G401 (cell line): ENCODE measurements at places on chromosomes 5 and 9.

GRCh38 chr5:16884595-16884994, 51.5 kb downstream of the MYO10 start:
- DNase-seq, result no peak

- no peak for DNase-seq
Observed at GRCh38 chr5:169702693-169703481, 65.8 kb downstream of the DOCK2 start.

- DNase-seq, result no peak
Observed at GRCh38 chr5:114097570-114097969, 264.3 kb upstream of the KCNN2 start.

DNA sequence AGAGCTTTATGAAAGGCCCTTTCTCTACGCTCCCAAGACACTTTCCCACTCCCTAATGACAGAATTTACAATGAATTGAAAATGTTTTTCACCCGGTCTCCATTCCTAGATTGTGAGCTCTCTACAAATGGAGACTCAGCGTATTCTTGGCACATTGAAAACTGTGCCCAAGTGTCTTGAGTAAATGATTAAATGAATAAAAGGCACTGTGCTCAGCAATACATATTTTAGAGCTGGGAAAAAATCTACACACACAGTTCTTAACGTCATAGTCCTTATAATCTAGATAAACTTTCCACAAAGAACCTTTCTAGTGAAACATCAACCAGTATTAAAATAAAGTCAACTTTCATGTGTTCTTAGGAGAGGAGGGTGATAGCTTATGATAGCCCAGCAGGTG, 634.0 kb downstream of the RAB3C start:
- no peak for DNase-seq

DNA sequence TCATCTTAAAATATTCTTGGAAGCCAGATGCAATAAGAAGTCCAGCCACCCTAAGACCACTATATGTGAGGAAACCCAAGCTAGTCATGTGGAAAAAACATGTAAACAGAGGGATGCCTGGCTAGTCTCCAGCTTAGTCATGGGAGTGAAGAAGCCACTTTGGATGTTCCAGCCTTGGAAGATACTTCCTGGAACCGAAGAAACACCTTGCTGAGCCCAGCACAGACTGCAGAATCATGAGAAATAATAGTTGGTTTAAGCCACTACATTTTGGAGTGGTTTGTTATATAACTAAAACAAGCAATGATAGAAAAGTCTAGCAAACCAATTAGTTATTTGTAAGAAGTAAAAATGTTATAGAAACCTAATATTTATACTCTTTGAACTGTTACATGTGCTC, 12.6 kb downstream of the DHX29 start:
- no peak for DNase-seq

GRCh38 chr5:133930813-133931090, 37.7 kb downstream of the C5orf15 start:
- no peak for DNase-seq

DNA sequence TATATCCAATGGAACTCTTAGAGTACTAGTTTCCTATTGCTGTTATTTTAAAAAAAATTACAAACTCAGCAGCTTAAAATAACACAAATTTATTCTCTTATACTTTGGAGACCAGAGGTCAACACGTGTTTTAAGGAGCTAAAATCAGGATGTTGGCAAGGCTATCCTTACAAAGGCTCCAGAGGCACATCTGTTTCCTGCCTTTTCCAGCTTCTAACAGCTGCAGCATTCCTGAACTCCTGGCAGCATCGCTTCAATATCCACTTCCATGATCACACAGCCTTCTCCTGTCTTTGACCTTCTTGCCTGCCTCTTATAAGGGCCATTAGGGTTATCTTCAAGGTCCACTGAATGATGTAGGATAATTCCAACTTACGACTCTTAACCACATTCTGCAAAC, 92.2 kb upstream of the CCNG1 start:
- DNase-seq, result no peak

DNA sequence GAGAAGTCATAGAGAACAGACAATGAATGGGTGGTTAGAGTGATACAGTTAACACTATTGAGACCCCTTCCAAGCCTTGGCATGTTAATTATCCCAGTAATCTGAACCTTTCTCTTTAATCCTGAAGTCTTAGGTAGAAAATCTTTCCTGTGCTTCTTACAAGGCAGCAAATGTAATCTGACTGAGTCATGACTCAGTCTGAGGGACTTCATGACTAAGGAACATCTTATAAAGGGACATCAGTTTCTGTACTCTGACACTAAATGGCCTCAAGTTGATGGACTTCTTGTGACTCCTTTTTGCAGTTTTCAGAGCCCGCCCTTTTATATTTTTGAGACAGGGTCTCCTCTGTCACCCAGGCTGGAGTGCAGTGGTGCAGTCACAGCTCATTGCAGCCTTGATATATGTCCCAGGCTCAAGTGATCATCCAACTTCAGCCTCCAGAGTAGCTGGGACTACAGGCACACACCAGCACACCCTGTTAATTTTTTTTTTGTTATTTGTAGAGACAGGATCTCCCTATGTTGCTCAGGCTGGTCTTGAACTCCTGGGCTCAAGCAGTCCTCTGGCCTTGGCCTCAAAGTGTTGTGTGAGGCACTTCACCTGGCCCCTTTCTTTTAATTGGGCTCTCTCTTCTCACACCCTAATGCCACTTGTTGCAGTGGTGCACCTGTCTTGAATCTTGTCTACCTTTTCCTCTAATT, 9.5 kb downstream of the EXOSC3 start:
- no peak for DNase-seq

DNA sequence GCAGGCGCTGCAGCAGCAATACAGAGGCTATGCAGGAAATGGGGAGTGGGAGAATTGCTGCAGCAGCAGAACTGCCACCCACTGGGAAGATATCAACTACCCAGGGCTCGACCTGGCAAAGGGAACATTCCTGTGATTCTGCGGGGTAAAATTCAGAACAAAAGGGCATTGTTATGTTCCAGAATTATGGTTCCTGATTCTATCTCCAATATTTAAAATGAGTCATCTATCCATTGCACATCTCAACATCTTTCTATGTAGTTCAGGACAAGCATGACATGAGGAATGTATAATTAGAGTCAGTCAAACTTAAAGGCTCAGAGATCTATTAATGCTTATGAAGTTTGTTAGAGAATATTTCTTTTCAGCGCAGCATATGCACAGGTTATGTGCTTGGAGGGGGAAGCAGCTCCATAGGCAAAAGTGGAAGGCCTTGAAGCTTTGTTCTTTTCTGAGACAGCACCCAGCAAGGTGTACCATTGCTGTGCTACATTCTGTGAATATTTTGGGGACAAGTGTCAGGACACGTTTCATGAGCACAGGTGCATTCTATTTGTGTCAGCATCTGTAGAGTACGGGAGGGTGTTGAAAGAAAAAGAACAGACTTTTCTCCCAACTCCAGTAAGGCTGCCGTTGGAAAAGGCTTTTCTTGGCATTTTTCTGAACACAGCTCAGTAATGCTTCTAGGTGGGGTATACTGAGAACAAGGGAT, 395.6 kb upstream of the MPDZ start:
- DNase-seq, result no peak

DNA sequence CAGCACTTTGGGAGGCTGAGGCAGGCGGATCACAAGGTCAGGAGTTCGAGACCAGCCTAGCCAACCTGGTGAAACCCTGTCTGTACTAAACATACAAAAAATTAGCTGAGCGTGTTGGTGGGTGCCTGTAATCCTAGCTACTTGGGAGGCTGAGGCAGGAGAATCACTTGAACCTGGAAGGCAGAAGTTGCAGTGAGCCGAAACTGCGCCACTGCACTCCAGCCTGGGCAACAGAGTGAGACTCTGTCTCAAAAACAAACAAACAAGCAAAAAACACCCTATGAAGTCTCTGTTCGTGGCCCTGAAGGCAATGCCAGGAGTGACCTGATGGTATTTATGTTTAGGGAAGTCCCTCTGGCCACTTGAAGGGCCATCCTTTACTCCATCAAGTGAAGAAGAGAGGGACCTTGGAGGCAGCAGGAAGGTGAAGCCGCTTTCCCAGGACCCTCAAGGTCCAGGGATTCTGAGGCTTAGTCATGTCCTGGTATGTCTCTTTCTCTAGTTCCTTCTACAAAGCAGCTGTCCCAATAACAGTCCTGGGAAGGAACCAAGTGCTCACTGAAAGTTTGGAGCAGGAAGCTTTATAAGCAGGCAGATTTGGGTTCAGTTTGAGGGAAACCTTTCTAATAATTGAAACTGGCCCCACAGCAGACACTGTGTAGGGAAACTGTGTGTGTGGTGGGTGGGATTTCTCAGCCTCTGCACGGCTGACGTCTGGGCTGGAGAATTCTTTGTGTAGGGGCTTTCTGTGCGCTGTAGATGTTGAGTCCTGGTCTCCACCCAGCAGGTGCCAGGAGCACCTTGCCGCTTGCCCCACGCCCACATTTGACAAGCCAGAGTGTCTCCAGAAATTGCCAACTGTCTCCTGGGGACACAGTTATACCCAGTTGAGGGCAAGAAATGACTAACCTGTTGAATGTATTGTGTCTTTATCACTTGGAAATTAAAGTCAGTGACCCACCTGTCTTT, 12.5 kb downstream of the PHF2 start:
- DNase-seq, result no peak

- no peak for DNase-seq
Observed at GRCh38 chr5:136086783-136087566, 45.7 kb upstream of the SMAD5 start.

DNA sequence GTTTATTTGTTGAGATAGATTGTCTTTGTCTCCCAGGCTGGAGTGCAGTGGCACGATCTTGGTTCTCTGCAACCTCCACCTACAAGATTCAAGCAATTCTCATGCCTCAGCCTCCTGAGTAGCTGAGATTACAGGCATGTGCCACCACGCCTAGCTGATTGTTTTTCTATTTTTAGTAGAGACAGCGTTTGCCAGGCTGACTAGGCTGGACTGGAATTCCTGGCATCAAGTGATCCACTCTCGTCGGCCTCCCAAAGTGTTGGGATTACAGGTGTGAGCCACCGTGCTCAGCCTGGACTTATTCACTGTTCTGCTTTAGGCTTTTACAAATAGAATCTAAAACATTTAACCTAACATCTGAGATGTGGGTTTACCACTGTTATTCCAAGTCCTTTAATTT, 91.3 kb downstream of the COMMD10 start:
- DNase-seq, result no peak

GRCh38 chr5:176181271-176181855, 56.9 kb upstream of the SIMC1 start:
- no peak for DNase-seq

GRCh38 chr9:4197548-4197947, 102.3 kb downstream of the GLIS3 start:
- DNase-seq, result no peak

DNA sequence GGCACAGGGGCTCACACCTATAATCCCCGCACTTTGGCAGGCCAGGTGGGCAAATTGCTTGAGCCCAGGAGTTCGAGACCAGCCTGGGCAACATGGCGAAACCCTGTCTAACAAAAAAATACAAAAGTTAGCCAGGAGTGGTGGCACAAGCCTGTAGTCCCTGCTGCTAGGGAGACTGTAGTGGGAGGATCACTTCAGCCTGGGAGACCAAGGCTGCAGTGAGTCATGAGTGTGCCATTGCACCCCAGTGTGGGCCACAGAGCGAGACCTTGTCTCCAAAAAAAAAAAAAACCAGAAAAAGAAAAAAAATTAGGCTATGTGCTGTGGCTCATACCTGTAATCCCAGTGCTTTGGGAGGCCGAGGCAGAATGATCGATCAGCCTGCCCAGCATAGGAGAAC, 58.5 kb upstream of the EIF4EBP3 start:
- no peak for DNase-seq

- DNase-seq, result no peak
Observed at GRCh38 chr9:70607926-70608325, 193.5 kb upstream of the KLF9 start.

- no peak for DNase-seq
Observed at GRCh38 chr9:134463280-134463679, 137.0 kb downstream of the RXRA start.

DNA sequence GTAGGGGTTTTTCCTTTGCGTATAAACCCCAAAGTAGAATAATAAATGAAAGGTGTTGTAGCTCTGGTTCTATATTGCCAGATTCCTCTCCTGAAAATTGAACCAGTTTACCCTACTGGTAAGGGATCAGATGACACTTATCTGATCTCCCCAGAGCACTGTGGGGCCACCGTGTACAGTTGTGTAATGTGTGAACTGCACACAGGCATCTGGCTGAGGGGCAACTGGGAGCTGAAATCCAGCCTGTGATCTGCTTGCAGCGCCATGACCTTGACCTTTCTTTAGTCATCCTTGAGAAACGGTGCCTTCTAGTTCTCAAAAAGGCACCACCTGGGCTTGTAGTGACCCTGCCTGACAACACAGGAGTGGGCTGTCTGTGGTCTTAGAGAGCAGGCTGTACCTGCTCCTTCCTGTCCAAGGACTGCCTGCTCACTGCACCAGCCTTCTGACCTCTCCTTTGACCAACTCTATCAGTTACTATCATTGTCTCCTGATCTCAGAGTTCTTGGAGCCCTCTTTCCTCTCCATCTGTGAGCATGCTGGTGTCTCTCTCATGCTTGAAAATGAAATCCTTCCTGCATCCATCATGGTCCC, 40.2 kb downstream of the PDE6A start:
- no peak for DNase-seq

DNA sequence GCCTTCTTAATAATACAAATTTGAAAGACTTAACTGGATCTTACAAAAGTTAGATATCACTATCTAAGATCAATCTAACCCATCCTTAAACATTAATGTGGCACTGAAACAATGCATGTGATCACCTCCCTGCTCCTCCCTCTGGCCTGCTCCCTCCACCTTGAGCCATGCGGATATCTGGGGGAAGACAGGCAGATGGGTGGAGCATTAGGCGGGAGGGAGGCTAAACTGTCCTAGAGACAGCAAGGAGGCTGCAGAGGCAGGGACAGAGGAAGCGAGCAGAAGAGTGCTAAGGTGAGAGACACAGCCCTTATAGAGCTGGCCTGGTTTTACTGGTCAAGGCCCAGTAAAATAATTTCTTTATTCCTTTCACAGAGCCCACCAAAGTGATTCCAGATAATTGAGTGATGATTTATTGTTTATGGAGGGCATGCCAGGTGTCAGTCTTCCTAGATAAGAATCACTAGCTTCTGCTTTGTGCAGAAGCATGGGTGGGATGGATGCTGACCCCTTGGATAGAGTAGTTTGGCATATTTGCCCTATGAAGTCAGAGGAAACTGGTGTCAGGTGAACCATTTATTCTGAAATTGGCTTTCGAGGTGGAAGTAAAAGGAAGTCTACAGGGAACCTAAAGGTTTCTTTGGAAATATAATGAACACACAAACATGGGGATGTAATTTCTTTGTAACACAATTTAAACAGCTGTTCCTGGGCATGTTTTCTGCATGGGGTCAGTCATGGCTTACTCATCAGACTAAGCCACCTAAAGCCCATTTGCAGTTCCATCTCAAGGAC, 188.3 kb downstream of the GNAQ start:
- no peak for DNase-seq

- no peak for DNase-seq
Observed at GRCh38 chr5:100838048-100838473, 65.0 kb downstream of the ST8SIA4 start.

GRCh38 chr9:132474253-132474652, 64.2 kb downstream of the CFAP77 start:
- no peak for DNase-seq

- no peak for DNase-seq
Observed at GRCh38 chr9:93308158-93308602, 124.2 kb downstream of the WNK2 start.
